ENCODE measurements at places on chromosomes 6 and 20.
A peak's percentile ranks its signal among the peaks of the same experiment; 100 is the strongest.

DNA sequence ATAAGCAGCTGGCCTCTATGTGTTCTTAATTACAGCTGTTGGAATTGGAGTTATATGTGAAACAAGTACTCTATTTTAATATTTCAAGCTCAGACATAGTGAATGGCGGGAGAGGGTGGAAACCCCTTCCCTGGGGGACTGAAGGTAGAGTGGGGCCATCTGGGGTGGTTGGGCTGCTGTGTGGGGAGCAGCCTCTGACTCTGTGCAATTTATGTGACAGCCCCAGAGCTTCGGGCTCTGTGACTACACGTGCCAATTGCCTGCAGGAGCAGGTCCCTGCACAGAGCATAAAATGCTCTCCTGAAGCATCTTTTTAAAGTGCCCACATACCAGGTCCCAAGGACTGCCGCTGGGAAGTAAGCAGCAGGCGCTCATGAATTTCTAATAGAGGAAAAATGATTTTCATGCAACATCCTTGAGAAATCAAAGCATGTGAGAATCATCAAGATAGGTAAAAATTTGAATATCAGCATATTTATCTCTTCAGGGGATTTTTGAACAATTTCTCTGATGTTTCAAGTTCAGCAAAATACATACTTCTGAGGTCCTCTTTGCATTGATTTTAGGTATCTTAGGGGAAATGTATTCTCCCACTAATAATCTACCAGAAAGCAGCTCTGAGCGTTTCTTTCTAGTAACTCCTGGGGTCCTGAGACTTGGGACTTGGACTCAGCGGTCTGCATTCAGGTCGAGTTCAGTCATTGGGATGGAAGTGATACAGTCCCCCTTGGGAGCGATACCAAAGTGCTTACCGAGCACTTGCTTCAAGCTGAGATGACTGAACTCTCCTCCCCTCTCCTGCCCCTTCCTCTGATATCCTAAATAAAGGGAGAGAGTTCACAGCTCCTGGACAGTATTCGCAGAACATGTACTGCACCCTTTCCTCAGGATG lies 40.0 kb downstream of the ALDH8A1 start:
- no peak for DNase-seq

- no peak for DNase-seq
Measured at GRCh38 chr20:59405226-59406200, 105.1 kb downstream of the EDN3 start.

DNA sequence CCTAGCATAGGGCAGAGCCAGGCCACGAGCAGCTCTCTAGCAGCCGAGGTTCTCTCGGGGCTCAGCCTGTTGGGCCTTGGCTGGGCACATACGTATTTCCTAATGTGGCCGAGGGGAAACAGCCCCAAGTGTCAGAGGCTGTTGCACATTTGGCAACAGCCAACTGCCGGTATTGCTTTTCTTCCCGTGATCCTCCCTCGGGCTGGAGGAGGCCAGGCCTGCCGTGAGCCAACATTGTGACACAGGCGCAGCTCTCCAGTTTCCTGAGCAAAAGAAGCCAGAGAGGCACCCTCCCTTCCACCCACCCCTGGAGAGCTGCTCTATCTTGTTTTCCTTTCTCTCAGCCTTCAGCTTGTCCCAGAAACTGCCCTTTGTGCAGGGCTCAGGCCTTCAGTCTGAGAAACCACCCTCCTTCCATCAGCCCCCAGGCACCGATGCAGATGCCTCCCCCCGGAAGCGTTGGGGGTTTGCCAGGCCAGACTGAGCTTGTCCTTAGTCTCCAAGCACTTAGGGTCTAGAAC lies 5.1 kb upstream of the BPI start:
- DNase-seq: no peak

GRCh38 chr6:47303342-47303741 lies 6.4 kb downstream of the TNFRSF21 start:
- DNase-seq: no peak

DNA sequence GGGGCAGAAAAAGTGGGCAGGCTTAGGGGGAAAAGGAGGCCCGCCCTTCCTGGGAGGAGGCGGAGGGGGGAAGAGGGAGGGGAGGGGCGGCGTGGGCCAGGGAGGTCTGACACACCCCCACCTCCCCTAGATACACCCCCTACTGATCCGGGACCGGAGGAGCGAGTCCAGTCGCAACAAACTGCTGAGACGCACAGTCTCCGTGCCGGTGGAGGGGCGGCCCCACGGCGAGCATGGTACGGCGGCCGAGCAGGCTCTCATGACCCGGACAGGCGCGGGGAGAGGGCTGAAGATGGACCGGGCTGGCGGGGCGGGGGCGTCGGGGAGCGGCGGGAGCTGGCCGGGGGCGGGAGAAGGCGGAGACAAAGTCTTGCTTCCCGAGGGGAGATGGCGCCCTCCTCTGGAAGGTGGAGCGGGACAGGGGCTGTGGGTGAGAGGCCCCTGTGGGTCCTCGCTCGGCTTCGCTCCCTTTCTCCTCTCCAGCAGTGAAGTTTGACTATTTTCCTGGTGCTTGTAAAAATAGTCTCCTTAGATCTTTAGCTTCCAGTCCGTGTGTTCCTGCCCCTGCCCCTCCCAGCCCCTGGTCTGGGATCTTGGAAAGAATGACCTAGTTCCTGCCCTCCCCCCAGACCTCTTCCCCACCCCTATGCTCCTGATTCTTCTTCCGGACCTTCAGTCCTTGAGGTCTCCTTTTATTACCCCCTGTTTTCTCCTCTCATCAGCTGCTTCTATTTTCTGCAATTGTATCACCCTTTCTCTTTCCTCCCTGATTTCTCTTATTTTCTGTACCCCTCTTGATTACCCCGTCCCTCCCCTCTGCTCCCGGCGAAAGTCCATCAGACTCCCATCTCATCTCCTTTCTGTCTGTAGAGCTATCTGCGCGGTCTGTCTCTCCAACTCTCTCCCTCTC lies 6.1 kb downstream of the SYNGAP1 start:
- DNase-seq: peak; percentile 61

DNA sequence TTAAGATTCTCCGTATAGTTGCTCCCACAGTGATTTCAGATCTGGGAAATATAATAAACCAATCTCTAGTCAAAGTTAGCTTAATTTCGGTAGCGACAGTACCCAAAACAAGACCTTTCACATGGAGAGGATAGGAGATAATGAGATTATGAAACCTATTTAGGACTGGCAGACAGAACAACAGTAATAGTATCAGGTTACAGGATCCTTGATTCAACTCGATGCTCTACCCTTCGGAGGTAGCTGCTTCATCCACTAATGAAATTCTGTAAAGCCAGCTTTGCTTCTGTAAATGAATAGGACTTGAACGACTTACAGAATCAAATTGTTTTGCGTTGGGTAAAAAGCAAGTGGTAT lies 534 bp upstream of the AKIRIN2 start:
- DNase-seq: peak; percentile 58

Measured in RCC 7860 (cell line).